ENCODE measurements at places on chromosomes 11 and 22.

- DNase-seq, result no peak
Measured at GRCh38 chr11:45752106-45752505, 52.8 kb upstream of the SLC35C1 start.

DNA sequence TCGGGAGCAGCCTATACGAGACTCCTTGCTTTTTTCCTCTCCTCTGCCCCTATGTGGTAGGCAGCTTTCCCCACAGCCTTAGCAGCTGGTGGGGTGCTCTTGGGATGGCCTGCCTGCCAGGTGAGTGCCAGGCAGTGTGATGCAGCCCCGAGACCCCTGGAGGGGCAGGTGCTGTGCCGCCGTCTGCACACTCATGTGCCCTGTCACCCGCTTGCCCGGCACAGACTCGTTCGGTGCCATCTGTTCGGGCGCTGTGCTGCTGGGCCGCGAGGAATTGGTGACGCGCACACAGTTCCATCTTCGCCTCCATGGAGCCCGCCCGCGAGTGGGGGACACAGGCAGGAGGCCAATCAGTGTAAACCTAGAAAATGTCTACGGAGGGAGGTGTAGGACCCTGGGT lies 15.1 kb downstream of the TRMU start:
- DNase-seq, result no peak

- no peak for DNase-seq
Measured at GRCh38 chr11:111399187-111400031, 20.3 kb upstream of the POU2AF1 start.

GRCh38 chr11:109641549-109641948 lies 219.6 kb downstream of the C11orf87 start:
- DNase-seq, result no peak

- DNase-seq, result no peak
Measured at GRCh38 chr11:132821499-132821898, 710.8 kb downstream of the OPCML start.

All from stimulated activated CD8-positive, alpha-beta memory T cell treated with anti-CD3 and anti-CD28 coated beads, Interleukin-4, amount 100 ng/mL, for 4 hours (primary cell).